ENCODE measurements at places on chromosomes 11 and 22. TPM values are rescaled to one million over a fixed set of nuclear protein-coding genes. Genes with fewer than 3 reads are reported as not detected.
A peak's percentile ranks its signal among the peaks of the same experiment; 100 is the strongest.

GRCh38 chr22:35746248-35746647 is 28.6 kb downstream of the APOL5 start:
- DNase-seq = peak; percentile 48

- no peak for DNase-seq
Measured at GRCh38 chr11:113613619-113614018, 92.5 kb downstream of the TMPRSS5 start.

GRCh38 chr22:25551396-25551795 is 13.1 kb upstream of the GRK3 start:
- no peak for DNase-seq

DNA sequence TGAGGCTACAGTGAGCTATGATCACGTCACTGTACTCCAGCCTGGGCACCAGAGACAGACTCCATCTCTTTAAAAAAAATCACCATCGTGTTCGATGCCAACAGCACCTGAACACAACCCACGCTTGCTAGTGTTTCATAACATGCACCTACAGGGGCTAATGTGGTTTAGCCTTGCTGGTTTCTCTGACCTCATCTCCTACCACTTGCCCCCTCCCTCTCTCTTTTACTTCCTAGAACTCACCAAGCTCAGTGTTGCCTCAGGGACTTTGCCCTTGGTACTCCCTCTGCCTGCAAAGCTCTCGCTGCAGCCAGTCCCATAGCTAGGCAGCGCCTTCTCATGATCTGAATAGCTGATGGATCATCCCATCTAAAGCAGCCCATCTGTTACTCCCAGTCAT is 99.8 kb downstream of the FBXO7 start:
- DNase-seq = no peak

DNA sequence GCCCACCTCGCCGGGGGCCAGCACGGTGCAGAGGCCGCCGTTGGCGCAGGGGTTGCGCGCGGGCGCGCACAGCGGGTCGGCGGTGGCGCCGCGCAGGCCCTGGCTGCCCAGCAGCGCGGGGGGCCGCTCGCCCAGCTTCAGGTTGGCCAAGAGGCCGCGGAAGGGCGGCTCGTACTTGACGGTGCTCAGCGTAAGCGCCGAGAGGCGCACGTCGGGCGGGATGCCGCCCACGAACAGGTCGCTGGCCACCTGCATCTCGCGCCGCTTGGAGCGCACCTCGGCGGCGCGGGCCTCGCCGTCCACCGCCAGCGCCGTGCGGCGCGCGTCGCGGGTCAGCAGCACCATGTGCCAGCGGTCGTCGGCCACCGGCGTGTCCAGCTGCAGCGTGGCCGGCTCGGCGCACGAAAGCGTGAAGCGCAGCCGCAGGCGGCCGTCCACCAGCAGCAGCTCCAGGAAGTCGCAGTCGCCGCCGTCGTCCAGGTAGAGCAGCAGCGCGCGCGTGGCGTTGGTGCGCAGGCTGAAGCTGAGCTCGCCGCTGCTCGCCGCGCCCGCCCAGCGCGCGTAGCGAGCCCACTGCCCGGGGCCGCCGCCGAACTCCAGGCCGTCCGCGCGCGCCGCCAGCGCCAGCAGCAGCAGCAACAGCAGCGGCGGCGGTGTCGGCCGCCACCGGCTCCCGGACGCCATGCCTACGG is 9.8 kb downstream of the NRXN2 start:
- DNase-seq = no peak

DNA sequence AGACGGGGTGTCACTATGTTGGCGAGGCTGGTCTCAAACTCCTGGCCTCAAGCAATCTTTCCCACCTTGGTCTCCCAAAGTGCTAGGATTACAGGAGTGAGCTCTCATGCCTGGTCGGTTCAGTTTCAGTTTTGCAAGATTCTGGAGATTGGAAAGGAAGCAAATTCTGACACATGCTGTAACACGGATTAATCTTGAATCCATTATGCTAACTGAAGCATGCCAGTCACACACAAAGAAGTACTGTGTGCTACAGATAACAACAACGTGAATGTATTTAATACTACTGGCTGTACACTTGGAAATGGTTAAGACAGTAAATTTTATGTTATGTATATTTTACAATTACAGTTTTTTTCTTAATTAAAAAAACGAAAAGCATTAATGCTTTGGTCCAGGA is 107.6 kb downstream of the MED15 start:
- DNase-seq = no peak

GRCh38 chr11:126061707-126062678 is 673 bp downstream of the CDON start:
- DNase-seq = peak; percentile 19

DNA sequence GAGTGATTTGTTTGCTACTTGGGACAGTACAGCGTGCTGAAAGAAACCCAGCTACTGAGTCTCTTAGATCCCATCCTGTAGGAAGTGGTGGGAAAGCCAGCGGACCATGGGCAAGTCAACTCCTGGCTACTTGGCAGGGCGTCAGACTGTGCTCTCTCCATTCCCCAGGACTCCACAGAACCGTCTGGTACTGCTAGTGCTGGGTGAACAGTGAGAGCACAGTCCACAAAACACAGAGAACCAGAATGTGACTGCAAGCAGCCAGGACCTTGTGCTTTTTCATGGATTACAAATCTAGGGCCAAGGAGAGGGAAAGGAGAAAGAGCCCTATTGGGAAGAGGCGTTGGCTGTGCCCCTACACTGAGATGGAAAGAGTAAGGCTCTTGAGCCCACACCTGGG is 10.2 kb downstream of the BID start:
- DNase-seq = no peak

DNA sequence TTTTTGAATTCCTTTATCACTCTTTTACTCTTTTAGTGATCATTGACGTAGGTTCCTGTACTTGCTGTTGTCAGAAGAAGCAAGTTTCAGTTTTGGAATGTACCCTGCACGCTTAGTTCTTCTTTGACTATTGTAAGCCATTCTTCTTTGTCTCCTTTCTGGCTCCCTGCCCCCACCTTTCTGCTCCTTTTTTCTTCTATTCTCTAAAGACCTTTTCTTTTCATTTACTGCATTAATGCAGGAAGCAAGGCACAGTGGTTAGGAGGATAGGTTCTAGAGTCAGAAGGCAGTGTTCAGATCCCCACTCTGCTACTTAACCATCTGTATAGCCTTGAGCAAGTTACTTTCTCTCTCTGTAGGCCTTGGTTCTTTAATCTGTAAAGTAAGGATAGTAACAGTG is 33.7 kb upstream of the RAG2 start:
- no peak for DNase-seq

DNA sequence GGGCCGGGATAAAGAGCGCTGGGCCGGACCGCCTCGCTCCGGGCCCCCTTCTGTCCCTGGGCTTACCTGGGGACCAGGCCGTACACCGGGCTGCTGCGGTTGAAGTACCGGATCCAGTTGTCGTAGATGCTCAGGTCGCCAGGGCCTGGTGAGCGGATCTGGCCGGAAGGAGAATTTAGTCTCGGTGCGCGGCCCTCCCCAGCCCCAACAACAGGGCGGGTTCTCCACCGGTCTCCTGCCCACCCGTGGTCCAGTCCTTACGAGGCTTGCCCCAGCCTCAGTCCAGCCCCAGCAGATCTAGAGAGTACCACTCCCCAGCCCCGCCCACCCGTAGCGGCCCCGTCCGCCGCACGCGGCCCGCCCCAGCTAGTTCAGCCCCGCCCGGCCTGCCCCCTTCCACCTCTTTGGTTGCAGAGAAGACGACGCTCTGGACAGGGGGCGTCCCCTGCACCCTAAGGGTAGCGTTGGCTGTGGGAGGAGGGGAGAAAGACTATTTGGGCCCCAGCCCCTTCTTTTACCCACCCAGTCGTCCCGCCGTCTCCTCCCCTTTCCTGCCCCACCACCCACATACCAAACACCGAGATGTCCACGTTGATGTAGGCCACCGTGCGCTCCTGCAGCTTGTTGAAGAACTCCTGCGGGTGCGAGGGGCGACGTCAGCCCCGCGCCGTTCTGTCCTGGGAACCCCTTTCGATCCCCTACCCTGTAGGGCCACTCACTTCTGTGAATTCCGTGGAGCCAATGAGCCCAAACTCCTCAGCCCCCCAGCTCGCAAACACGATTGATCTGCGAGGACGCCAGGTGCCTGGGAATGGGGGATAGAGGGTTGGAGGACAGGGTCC is 6.8 kb downstream of the SAC3D1 start:
- peak; percentile 35 for DNase-seq

DNA sequence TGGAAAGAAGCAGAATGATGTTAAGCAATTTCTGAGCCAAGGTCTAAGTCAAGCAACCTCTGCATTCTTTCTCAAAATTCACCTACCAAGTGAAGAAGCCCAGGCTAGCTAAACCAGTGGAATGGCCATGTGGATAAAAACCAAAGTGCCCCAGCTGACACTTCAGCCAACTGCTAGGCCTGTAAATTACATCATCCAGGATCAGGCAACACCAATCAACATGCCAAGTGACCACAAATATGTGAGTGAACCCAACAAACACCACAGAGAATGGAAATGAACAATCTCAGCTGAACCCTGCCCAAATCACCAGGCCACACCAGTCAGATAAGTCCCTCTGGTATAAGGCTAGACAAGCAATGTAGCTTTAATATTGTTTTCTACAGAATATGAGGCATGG is 25.1 kb upstream of the FJX1 start:
- DNase-seq = no peak

GRCh38 chr11:125481531-125481930 is 14.5 kb downstream of the FEZ1 start:
- DNase-seq = no peak

DNA sequence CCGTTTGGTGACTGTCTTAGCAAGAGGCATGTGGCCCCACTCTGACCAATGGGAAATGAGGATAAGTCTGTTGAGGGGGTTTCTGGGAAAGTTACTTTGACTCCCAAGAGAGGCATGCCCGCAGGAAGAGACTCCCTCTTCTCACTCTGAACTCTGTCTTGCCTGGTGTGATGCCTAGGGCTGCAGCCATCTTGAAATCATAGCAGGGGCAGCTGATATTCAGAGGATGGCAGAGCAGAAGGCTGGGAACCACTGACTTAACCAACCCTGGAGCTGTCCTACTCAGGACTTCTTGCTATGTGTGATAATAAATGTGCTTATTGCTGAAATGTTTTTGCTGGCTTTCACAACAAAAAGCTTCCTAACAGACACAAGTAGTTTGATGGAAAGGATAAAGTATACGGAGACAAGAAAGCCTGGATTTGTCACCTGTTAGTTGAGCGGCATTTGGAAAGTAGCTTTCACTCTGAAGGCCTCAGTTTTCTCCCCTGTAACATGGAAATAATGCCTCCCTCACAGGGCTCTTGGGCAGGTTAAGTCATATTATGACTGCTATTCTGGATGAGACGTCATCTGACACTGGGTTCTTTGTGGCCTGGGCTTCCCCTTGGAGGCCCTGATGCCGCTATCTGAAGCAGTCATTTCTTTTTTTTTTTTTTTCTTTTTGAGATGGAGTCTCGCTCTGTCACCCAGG is 128.5 kb downstream of the CEP164 start:
- DNase-seq = no peak

GRCh38 chr22:42461511-42461910 is 29.3 kb upstream of the NFAM1 start:
- no peak for DNase-seq

- no peak for DNase-seq
Measured at GRCh38 chr22:24331468-24332440, 61.1 kb downstream of the SPECC1L start.

GRCh38 chr11:63583357-63583677 is 20.1 kb upstream of the PLAAT2 start:
- no peak for DNase-seq

GRCh38 chr22:49690454-49690853 is 137.2 kb downstream of the BRD1 start:
- no peak for DNase-seq

DNA sequence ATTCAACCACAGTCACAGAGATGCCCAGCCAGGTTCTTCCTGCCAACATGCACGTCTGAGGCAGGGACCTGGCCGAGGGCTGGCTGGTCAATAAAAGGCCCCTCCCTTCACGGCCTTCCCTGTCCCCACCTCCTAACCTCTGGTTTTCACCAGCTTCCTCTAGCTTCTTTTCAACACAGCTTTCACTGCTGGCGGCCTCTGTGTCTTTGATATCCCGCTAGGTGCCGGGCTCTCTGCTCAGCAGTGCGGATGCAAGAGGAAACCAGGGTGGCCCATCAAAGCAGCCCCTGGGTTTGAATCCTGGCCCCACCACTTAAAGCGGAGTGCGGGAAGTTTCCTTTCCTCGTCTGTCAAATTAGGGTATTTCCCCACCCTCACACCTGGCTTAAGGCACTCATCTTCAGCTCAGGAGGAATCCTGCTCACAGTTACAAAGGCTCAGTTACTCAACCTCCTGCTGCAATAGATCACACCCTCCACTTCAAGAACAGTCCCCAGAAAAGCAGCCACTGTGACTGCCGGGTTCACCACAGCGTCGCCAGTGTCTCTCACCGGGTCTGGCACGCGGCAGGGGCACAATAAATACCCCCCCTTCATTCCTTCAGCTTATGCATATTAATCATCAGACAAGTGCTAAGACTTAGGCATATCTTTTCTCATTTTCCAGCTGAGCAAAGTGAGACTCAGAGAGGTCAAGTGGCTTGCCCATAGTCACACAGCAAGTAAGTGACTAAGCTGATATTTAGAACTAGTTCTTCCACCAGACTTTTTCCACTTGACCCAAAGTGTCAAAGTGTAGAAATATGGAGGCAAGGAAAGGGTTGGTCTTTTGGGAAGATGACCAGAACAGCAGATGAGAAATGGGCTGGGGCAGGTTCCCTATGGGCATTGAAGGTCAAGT is 45.7 kb downstream of the TXN2 start:
- DNase-seq = no peak

DNA sequence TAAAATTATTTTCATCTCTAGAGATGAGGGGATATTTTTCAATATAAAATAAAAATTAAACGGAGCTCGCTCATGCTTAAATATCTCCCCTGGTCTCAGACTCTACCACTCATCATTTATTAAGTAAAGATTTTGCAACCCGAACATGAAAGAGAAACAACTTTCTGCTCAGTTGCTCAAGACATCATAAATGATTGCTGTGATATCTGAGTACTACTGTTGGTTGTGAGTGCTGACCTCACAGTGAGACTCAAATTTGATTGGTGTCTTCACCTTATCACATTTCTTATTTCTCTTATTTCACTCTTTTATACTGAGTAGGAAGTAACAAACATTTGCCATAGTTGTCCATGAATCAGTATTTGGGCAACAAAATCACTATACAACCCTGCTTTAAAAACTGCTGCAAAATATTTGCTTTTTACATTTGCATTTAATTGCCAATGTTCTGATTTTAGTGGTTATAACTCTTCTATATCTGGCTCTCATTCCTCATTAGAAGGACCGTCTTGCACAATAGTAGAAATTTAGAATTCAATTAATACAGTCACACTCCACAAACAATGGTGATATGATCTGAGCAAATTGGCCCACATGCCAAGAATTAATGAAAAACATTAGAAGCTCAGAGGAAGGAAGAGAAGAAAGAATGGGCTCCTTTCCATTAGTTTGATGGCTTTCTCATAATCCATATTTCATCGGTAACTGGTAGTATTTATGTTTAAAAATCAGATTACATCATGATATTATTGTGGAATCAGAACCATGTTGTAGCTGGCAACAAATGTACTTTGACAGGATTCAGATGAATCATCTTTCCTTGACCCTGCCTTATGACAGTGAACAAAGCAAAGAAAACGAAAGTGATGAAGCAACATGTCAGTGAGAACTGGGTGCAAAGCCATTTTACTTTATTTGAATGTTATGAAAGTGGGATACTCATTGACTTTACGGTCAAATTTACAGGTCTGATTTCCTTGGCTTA is 973.6 kb upstream of the TENM4 start:
- no peak for DNase-seq

CAPN1 gene
- total RNA-seq = 105 TPM

C11orf87 gene
- total RNA-seq = not detected

SLC22A12 gene
- total RNA-seq = not detected

PLEKHA7 gene
- 1.3 TPM for total RNA-seq

RRM1 gene
- total RNA-seq = 45.8 TPM

RIBC2 gene
- not detected for total RNA-seq

APOL5 gene
- total RNA-seq = not detected

MYOD1 gene
- total RNA-seq = 56.2 TPM

Data from psoas muscle (tissue), 8 donors.